ENCODE measurements at places on chromosomes 2 and 18.

DNA sequence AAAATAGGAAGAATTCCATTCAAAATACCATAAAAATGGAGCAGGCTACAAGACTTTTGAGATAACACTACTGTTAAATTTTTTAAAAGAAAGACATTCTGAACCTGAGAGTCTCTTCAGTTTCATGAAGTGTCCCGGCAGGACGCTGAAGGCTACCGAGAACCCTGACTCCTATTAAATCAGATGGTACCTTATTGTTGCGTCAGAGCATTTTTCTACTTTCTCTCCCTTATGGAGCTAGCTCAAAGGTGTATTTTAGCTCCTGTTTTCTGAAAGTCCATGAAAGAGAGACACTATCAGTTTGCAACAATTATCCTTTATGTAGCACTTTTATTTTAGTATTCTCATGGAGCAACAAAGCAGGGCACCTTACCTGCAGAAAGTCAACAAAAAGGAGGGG lies 626.7 kb downstream of the IRS1 start:
- no peak for DNase-seq

DNA sequence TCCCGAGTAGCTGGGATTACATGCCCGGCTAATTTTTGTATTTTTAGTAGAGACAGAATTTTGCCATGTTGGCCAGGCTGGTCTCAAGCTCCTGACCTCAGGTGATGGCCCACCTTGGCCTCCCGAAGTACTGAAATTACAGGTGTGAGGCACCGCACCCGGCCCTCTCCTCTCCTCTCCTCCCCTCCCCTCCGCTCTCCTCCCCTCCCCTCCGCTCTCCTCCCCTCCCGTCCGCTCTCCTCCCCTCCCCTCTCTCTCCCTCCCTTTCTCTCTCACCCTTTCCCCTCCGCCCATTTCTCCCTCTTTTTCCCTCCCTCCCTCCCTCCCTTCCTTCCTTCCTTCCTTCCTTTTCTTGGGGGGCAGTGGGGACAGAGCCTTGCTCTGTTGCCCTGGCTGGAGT lies 28.4 kb downstream of the CD8B start:
- no peak for DNase-seq

GRCh38 chr2:48081317-48081628 lies 175.0 kb upstream of the FBXO11 start:
- DNase-seq = no peak

DNA sequence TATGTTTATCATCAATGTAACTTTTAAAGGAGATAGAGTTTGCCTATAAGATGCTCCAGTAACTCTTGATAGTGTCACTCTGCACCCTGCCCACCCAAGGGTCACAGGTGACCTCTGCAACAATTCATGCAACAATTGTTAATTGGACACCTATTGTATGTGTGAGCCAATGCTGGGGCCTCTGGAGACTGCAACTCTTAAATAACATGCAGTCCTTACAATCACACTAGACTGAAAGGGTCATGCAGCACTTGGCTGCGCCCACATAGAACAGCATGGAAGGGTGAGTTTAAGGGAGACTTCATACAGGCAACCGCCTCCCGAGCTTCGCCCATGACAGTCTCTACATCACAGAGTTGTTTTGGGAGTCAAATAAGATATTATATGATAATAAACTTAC lies 137.1 kb upstream of the TWIST2 start:
- no peak for DNase-seq

DNA sequence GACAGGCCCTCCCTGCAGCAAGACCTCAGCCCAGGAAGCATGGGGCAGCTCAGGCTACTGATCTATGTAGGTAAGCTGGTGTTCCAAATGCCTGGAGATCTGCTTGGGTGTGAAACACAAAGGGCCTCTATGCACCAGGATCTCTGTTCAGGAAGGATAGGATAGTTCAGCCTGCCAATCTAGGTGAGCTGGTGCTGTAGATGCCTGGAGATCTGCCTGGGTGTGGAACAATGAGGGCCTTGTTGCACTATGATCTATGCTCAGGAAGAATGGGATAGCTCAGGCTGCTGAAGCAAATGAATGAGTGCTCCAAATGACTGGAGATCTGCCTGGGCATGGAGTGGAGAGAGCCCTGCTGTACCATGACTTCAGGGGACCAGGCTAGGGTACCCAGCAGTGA lies 48.9 kb upstream of the MYL1 start:
- no peak for DNase-seq

DNA sequence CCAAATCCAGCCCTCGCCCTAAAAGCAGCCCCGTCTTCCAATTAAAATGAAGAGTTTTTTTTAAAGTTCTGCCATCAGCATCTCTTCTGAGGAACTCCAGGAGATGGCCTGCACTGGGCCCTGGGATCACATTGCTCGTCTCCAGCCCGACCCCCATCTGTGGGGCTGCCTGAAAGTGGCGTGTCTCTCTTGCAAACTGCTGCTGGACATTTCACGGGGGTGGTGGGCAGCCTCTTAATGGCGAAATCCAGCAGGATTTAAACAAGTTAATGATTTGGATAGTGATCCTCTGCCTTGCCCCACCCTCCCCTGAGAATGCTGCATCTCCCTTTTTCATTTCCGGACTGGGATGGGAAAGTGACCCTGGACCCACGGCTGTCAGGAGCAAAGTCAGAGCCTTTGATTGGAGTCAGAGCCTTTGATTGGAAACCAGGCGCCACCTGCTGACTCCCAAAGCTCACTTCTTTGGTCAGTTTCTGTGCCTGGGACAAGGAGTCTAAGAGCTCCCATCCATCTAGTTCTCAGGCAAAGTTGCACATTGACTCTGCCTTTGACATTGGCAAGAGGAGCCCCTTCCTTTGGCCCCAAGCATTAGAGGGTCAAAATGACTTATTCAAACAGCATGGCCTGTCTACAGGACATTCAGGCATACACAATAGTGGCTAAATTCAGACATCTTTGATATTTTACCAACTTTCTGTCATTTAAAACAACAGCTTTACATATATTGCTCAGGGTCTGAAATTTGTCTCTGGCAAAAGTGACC lies 155.2 kb downstream of the SH3BP4 start:
- peak; percentile 76 for DNase-seq

DNA sequence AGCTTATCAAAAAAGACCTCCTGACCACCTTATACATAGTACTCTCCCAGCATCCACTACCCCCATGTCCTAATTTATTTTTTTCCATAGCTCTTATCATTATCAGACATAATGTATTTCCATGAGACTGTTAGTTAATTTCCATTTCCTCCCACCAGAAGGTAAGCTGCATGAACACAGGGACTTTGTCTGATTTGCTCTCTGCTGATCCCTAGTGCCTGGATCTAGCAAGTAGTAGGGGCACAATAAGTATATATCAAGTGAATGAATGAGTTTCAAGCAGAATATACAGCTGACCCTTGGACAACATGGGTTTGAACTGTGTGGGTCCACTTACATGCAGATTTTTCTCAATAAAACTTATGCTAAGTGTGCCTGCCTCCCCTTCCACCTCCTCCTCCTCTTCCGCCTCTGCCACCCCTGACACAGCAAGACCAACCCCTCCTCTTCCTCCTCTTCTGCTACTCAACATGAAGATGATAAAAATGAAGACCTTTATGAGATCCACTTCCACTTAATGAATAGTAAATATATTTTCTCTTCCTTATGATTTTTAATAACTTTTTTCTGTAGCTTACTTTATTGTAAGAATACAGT lies 53.8 kb downstream of the CTAGE1 start:
- DNase-seq = no peak

DNA sequence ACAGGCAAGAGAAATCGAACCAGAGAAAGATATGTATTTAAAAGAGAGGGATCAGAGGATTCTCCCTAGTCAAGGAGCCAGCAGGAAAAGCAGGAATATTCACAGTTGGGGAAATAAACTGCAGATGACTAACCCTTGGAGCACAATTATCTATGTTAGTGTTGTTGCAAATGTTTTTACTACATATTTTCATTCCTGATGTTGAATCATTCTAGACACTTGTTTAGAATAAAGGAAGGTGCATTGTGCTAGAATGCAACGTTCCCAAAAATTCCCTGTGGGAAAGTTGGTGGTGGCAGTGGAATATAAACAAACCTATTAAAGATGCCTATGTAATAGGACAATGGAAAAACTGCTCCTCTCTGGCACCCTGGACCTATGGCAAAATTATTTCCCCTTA lies 63.3 kb downstream of the DTNA start:
- DNase-seq = no peak

DNA sequence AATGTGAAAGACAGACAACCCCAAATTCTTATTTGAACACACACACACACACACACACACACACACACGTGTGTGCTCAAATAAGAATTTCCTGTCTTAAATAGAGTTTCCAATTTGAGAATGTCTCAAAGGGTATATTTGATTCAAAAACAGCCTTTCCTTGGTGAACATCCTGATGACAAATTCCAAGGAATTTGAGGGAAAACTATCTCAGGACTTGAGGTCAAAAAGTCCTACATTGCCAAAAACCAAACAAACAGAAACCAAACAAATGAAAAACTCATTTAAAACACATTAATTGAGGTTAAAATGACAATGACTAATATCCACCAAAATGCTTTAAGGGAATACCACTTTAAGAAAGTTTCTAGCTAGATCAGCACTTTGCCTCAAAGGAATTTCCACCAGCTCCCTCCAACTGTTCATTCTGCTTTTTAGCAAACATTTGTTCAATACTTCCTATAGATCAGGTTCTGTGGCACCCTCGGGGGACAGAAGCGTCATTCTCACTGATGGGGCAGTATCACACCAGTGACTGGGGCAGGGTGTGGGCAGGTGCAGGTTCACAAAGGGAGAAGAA lies 232.1 kb upstream of the TRIB2 start:
- no peak for DNase-seq

- no peak for DNase-seq
These were observed 131.4 kb downstream of the VWC2L start for GRCh38 chr2:214542295-214542694.

GRCh38 chr2:84121-84520 lies 37.8 kb upstream of the FAM110C start:
- DNase-seq = no peak

DNA sequence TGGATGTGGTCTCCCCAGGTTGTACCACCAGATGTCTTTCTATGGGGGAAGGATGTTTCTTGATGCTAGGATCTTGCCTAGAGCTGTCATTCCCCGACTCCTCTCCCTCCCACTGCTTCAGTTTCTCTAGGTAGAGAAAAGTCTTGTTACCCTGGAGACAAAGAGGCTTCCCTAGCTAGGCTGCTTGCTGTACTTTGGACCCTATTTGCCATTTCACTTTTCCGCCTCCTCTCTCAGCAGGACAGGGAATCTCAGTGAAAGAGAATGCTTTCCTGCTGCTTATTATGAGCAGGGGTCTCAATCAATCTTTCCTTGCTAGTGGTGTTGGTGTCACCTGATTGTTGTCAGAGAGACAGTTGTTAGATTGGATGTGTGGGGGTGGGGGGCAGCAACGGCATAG lies 818.8 kb upstream of the GYPC start:
- no peak for DNase-seq

GRCh38 chr2:105068387-105068786 lies 30.5 kb downstream of the MRPS9 start:
- no peak for DNase-seq

DNA sequence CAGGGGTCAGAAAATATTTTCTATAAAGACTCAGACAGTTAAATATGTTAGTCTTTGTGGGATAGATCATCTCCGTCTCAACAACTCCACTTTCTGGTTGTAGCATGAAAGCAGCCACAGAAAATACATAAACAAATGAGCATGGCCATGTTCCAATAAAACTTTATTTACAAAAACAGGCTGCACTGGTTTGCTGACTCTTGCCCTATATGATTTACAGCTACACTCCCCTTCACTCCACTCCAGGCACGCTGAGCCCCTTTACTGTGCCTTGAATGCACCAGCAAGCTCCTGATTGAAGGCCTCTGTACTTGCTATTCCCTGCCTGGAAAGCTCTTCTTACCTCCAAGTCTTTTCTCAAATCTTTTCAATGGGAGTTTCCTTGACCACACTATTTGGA lies 5.8 kb upstream of the STAMBP start:
- DNase-seq = no peak

GRCh38 chr2:59529726-59530125 lies 1023.7 kb downstream of the BCL11A start:
- DNase-seq = no peak

DNA sequence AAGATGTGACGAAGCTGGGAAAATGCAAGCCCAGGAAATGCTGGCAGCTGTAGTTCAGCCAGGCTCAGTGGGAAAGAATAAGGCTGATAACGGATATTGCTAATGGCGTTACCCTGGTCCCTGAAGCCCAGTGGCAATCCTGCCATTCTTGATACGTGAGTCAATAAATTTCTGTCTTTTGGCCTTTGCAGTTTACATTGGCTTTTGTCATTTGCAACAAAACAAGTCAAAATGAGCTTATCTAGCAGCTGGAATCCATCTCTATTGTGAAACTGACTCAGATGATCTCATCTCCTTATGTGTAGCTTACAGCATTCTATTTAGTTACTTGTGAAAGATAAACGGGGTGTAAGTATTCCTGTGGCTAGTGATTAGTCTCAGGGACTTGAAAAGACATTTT lies 43.8 kb downstream of the ARL6IP6 start:
- DNase-seq = no peak
